SJCRH30 (cell line): ENCODE measurements at places on chromosomes 7 and 10.

DNA sequence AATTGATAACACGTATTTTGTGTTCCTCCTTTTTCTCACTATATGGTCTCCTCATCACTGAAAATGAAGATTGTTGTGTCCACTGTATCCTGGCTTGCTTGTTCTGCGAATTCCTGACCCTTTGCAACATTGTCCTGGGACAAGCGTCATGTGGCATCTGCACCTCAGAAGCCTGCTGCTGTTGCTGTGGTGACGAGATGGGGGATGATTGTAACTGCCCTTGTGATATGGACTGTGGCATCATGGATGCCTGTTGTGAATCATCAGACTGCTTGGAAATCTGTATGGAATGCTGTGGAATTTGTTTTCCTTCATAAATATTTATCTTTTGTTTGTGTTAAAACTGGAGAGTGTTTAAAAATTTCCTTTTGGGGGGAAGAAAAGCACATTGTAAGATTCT lies 93.7 kb downstream of the MDFIC start:
- H3K27ac ChIP-seq = no peak overlapping the region
- H3K27me3 ChIP-seq = no peaks in the 10 kb centered on the region
- no peak for DNase-seq
- no peak overlapping the region for H3K4me3 ChIP-seq

DNA sequence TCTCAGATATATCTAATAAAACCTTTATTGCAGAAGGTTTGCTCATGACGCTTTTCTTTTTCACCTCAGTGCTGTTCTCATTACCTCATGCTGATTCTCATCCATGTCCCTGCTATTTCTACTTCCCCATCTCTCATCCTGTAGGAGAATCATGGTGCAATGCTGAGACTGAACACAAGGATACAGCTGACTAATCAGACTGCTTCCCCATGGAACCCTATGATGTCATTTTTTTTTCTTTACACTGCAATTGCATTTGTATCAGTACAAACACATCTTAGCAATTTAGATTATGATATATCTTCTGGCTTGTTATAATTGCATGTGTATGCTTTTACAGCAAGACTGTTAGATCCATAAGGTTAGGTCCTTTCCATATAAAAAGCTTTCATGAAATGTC lies 93.7 kb downstream of the SEMA3A start:
- no peak overlapping the region for H3K4me3 ChIP-seq
- H3K36me3 ChIP-seq = 0 out of 2 replicates have a peak, but pooled peaks cover 2% of the 10 kb centered on the region
- no peaks in the 10 kb centered on the region for H3K27me3 ChIP-seq

- DNase-seq = peak; percentile 72
- H3K27me3 ChIP-seq = no peaks in the 10 kb centered on the region
- peak overlapping the region; percentile 34 for H3K4me3 ChIP-seq
- peaks cover 13% of the 10 kb centered on the region for H3K4me1 ChIP-seq
- H3K36me3 ChIP-seq = no peaks in the 10 kb centered on the region
These were observed 68.4 kb downstream of the CDHR3 start for GRCh38 chr7:106031300-106032035.

- no peaks in the 10 kb centered on the region for H3K4me1 ChIP-seq
- DNase-seq = no peak
- H3K27ac ChIP-seq = no peak overlapping the region
These were observed 7.0 kb downstream of the BAMBI start for GRCh38 chr10:28684157-28684985.

- no peak overlapping the region for H3K4me3 ChIP-seq
- peaks cover 18% of the 10 kb centered on the region; the same call in 1 of the 2 replicates for H3K4me1 ChIP-seq
- H3K27ac ChIP-seq = peak overlapping the region; percentile 48
- peak; percentile 73 for DNase-seq
- H3K27me3 ChIP-seq = no peaks in the 10 kb centered on the region
These were observed 50.5 kb downstream of the CPVL start for GRCh38 chr7:29095631-29096445.

GRCh38 chr7:94612661-94613060 lies 43.3 kb downstream of the SGCE start:
- H3K27me3 ChIP-seq = no peaks in the 10 kb centered on the region
- H3K4me3 ChIP-seq = no peak overlapping the region
- no peak overlapping the region for H3K27ac ChIP-seq
- H3K36me3 ChIP-seq = no peaks in the 10 kb centered on the region
- peak; percentile 30 for DNase-seq

GRCh38 chr10:114045136-114046086 lies 1.7 kb downstream of the ADRB1 start:
- no peak overlapping the region for H3K27ac ChIP-seq
- H3K4me3 ChIP-seq = no peak overlapping the region
- no peaks in the 10 kb centered on the region for H3K4me1 ChIP-seq
- H3K36me3 ChIP-seq = no peaks in the 10 kb centered on the region
- H3K27me3 ChIP-seq = 0 out of 2 replicates have a peak, but pooled peaks cover 7% of the 10 kb centered on the region

DNA sequence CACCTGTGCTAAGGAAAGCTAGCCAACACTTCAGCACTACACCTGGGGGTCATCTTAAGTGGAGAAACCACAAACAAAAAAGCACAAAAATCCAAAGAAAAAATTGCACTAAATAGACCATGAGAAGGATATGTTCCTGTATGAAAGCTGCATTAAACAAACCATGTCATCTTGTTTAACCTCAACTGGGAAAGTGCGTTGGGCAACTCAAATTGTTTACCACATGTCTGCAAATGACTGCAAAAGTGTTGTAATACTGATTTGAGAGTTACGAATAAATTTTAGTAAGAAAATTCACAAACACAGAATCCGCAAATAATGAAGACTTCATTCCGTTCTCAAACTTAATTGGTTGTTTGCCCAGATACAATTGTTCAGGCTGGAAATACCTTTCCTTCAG lies 111.9 kb upstream of the EGFR start:
- no peak for DNase-seq
- no peaks in the 10 kb centered on the region for H3K36me3 ChIP-seq
- H3K27me3 ChIP-seq = peaks cover 5% of the 10 kb centered on the region
- H3K27ac ChIP-seq = no peak overlapping the region
- no peaks in the 10 kb centered on the region; the same call in 1 of the 2 replicates for H3K4me1 ChIP-seq

DNA sequence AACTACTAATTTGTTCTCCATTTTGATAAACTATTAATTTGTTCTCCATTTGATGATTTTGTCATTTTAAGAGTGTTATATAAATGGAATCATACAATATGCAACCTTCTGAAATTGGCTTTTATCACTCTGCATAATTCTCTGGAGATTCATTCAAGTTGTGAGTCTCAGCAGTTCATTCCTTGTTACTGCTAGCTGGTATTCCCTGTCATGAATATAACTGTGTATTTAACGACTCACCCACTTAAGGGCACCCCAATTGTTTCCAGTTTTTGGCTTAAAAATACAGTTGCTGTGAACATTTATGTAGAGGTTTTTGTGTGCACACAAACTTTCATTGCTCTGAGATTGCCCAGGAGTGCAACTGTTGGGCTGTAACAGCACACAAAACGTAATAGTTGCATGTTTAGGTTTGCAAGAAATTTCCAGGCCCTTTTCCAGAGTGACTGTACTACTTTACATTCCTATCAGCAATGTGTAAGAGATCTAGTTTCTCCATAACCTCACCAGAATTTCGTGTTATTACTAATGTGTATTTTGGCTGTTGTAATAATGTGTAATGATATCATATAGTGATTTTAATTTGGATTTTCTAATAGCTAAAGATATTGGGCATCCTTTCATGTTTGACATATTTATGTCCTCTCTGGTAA lies 153.2 kb upstream of the ADCY1 start:
- peaks cover 5% of the 10 kb centered on the region; the same call in 1 of the 2 replicates for H3K27me3 ChIP-seq
- H3K4me1 ChIP-seq = no peaks in the 10 kb centered on the region
- H3K27ac ChIP-seq = no peak overlapping the region
- DNase-seq = no peak
- H3K36me3 ChIP-seq = no peaks in the 10 kb centered on the region
- no peak overlapping the region for H3K4me3 ChIP-seq

- H3K4me3 ChIP-seq = no peak overlapping the region
- no peaks in the 10 kb centered on the region for H3K4me1 ChIP-seq
- DNase-seq = no peak
- H3K27me3 ChIP-seq = no peaks in the 10 kb centered on the region
- no peaks in the 10 kb centered on the region for H3K36me3 ChIP-seq
These were observed 81.4 kb upstream of the PPP2R2D start for GRCh38 chr10:131819241-131820072.

DNA sequence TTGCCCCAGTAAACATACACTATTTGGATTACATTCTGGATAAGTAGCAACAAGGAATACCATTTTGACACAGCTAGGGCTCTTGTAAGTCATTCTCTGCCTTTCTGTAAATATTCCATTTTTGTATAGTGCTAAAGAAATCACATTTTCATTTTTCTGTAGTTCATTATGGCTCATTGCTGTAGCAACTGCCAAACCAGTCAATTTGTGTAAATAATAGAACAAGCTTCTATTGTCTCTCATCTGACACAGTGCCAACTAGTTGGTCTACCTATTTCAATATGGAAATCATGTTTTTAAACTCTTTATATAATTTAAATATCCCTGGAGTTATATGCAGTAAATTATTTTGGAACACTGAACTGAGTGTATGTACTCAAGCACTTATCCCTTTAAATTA lies 193.7 kb downstream of the RELN start:
- H3K36me3 ChIP-seq = no peaks in the 10 kb centered on the region
- H3K4me1 ChIP-seq = no peaks in the 10 kb centered on the region
- H3K4me3 ChIP-seq = no peak overlapping the region
- no peak overlapping the region for H3K27ac ChIP-seq
- no peaks in the 10 kb centered on the region for H3K27me3 ChIP-seq

DNA sequence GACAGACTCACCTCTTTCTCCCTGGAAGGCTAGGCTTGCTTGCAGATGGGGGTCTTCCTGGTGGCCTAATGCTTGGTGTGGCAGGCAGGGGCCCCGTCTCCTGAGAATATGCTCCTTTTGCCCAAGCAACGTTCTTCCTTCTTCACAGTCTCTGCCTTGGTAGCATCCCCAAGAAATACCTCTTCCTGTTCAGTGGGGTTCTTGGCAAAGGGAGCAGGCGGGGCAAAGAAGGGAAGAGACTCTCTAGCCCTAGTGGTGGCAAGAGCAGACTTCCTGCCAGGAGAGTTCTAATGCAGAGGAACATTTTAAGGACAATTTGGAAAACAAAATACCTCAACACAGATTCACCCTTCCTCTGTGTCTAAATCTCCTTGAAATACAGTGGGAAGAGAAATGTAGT lies at the start of gene CLEC5A:
Gene CLEC5A, minus strand, starts transcription at position 179 of the 400 bp plus-strand sequence. CDS start 682 bp downstream, outside the sequence.
- H3K27me3 ChIP-seq = no peaks in the 10 kb centered on the region
- no peaks in the 10 kb centered on the region for H3K36me3 ChIP-seq
- no peak for DNase-seq
- no peak within 1 kb of the TSS for H3K27ac ChIP-seq
- no peaks in the 10 kb centered on the region for H3K4me1 ChIP-seq

DNA sequence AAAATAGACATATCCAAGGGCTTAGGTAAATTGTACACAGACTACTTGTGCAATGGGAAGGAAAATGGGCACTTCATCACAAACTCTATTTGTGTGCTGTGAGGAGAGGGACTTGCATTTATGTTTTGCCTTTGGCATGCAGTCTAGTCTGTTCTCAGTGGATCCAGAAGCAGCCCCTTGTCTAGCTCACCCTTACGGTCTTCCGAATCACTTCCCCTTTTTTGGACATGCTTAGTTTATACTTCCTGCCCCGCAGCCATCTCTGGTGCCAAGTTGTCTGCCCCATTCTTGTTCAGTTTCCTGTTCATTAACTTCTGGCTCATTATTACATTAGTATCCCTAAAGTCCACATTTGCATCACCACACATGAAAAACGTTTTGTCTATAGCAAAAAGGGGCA lies 161.6 kb downstream of the NRCAM start:
- H3K36me3 ChIP-seq = no peaks in the 10 kb centered on the region
- DNase-seq = peak; percentile 14
- peak overlapping the region; percentile 17; the same call in 1 of the 2 replicates for H3K27ac ChIP-seq
- H3K27me3 ChIP-seq = no peaks in the 10 kb centered on the region
- peaks cover 15% of the 10 kb centered on the region for H3K4me1 ChIP-seq

DNA sequence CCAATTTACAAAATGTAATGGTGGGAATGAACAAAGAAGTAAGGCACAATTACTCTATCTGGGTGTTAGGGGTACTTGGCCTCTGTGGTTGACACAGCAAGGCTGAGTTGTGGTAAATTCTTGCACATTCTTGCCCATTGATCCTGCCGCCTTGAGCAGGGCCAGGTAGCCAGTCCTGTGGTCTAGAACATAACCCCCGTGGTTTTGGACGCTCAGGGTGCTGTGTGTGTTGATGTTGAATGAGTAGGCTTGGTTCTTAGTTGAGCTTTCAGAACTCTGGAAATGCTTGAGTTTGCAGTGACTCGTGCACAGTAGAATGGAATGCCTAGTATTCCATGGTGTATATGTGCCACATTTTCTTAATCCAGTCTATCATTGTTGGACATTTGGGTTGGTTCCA lies 42.3 kb upstream of the CDHR3 start:
- no peaks in the 10 kb centered on the region for H3K27me3 ChIP-seq
- no peak for DNase-seq
- H3K27ac ChIP-seq = no peak overlapping the region
- H3K4me1 ChIP-seq = no peaks in the 10 kb centered on the region

DNA sequence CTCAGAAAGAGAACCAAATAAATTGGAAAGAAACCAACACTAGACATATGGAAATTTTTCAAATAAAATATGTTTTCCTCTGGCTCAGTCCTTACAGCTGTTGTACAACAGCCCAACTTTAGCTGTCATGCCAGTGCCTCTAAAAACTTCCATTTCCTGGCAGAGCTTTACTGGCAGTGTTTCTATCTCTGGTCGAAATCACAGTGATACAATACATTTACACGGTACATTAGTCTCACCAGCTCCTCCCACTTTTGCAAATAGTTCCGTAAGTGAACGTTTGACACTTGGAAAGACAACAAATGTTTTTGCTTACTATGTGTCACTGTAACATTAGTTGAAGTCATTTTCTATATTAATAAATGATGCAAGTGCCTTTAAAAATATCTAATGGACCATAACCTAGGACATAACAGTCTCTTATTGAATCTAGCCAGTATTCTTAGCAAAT lies 29.8 kb downstream of the BCAP29 start:
- H3K36me3 ChIP-seq = peaks cover 11% of the 10 kb centered on the region
- H3K4me3 ChIP-seq = no peak overlapping the region
- H3K4me1 ChIP-seq = peaks cover 7% of the 10 kb centered on the region; the same call in 1 of the 2 replicates
- H3K27ac ChIP-seq = peak overlapping the region; percentile 26
- DNase-seq = peak; percentile 40

DNA sequence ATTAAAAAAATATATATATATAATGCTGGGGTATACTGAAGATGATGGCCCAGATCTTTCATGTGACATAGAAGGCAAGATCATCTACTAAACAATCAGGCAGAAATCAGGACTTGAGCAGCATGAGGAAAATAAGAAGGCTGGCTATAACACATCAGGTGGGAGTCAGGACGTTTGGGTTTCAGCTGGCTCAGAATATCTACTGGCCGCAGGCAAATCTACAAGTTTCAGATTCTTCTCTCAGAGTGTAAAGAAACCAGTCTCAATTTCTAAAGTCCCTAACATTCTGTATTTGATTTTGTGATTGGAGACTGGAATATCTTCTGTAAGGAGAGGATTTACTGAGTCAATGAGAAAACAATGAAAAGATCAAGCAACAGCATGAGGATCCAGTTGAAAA lies 37.7 kb upstream of the FAM3C start:
- no peak overlapping the region for H3K27ac ChIP-seq
- H3K36me3 ChIP-seq = no peaks in the 10 kb centered on the region
- H3K4me3 ChIP-seq = no peak overlapping the region
- DNase-seq = no peak
- H3K27me3 ChIP-seq = no peaks in the 10 kb centered on the region

- H3K36me3 ChIP-seq = no peaks in the 10 kb centered on the region
- H3K4me1 ChIP-seq = peaks cover 13% of the 10 kb centered on the region
- no peaks in the 10 kb centered on the region for H3K27me3 ChIP-seq
These were observed 2.4 kb downstream of the UBE2H start for GRCh38 chr7:129950191-129950932.

- H3K4me1 ChIP-seq = no peaks in the 10 kb centered on the region
- H3K27ac ChIP-seq = no peak overlapping the region
- H3K27me3 ChIP-seq = no peaks in the 10 kb centered on the region
- no peak for DNase-seq
- H3K36me3 ChIP-seq = no peaks in the 10 kb centered on the region
These were observed 43.0 kb upstream of the IFRD1 start for GRCh38 chr7:112407261-112407660.

GRCh38 chr7:19369806-19370205 lies 224.6 kb upstream of the FERD3L start:
- no peak overlapping the region for H3K27ac ChIP-seq
- no peaks in the 10 kb centered on the region for H3K4me1 ChIP-seq
- H3K36me3 ChIP-seq = no peaks in the 10 kb centered on the region
